Breast epithelium (tissue), 4 donors: ENCODE measurements at places on chromosomes 11 and 22. TPM values are rescaled to one million over a fixed set of nuclear protein-coding genes. Genes with fewer than 3 reads are reported as not detected.

- no peaks in the 10 kb centered on the region for H3K36me3 ChIP-seq
- no peak overlapping the region for H3K4me3 ChIP-seq
- H3K27ac ChIP-seq, result peak overlapping the region; percentile 93
- peaks cover 32% of the 10 kb centered on the region for H3K4me1 ChIP-seq
- DNase-seq, result no peak
These were observed 64.7 kb downstream of the PACSIN2 start for GRCh38 chr22:42950281-42950680.

The ARHGEF17 gene
- total RNA-seq, result 38.2 TPM

DNA sequence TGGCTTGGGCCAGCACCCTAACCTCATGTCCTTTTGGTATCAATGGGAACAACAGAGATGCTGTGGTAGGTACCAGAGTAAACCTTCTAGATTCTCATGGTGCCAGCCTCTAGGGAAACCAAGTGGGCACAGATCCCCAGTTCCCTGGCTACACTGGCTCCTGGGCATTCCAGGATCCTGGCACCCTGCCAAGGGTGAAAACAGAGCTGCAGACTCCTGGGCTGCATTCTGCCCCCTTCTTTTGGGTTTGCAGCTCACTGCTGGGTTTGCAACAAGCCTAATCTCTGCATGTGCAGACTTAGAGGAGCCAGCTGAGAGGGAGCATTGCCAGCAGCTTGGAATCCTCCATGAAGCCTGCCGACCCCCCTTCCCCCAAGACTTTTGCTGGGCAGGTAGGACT is 30.6 kb downstream of the PRDM11 start:
- no peak overlapping the region for H3K27ac ChIP-seq
- DNase-seq, result no peak
- no peaks in the 10 kb centered on the region for H3K27me3 ChIP-seq

DNA sequence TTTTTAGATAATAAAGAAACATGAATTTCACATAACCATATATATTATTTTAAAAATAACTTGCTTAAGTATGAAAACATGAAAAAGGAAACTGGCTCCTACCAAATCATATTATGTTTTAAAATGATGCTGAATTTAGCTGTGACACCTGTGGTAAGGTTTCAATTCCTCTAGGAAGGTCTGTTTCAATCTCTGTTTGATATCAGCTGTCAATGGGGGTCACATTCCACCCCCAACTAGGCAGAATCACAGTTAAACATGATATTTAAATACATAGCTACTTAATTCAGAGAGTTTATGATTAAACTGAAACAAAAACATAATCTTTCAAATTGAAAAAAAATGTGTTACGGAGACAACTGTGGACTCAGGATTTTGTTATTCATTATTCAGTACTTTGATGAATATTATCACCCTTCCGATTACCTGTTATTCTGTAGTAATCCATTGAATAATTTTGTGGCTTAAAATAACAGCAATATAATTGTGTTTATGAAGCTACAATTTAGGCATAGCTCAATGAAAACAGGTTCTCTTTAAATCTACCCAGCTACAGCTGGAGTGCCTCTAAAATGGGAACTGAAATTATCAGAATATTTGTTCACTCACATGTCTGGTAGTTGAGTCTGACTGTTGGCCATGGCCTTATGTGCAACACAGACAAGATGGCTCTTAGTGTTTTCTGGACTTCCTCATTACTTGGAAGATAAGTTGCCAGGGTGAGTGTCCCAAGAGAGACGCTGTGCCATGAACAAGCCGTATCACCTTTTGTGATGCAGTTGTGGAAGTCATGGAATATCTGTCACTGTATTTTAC is 244.6 kb upstream of the ANO3 start:
- DNase-seq, result no peak
- H3K36me3 ChIP-seq, result no peaks in the 10 kb centered on the region
- no peak overlapping the region for H3K27ac ChIP-seq
- H3K4me1 ChIP-seq, result no peaks in the 10 kb centered on the region
- H3K4me3 ChIP-seq, result no peak overlapping the region
- no peaks in the 10 kb centered on the region for H3K27me3 ChIP-seq

The APOA5 gene
- not detected for total RNA-seq

DNA sequence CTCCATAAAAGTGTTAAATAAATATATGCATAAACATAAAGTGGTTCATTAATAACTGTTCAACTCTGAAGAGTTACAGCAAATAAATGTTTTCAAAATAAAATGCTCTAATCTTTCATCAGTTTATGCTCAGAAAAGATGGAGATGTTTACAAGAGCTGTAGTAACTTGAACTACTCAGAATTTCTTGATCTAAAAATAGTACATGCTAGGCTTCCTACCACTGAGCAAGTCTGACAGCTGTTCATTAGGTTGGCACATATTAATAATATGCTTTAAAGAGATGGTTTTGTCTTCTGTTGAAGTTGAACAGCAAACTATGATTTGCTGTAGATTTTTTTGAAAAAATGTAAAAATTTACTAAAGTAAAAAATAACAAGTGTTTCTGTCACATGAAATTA is 10.8 kb upstream of the SLN start:
- no peaks in the 10 kb centered on the region for H3K36me3 ChIP-seq
- H3K4me1 ChIP-seq, result no peaks in the 10 kb centered on the region
- no peak for DNase-seq
- H3K4me3 ChIP-seq, result no peak overlapping the region
- H3K27ac ChIP-seq, result no peak overlapping the region
- no peaks in the 10 kb centered on the region for H3K27me3 ChIP-seq

The MMP7 gene
- 1,213 TPM for total RNA-seq
